ENCODE measurements at places on chromosomes 7 and 10.

DNA sequence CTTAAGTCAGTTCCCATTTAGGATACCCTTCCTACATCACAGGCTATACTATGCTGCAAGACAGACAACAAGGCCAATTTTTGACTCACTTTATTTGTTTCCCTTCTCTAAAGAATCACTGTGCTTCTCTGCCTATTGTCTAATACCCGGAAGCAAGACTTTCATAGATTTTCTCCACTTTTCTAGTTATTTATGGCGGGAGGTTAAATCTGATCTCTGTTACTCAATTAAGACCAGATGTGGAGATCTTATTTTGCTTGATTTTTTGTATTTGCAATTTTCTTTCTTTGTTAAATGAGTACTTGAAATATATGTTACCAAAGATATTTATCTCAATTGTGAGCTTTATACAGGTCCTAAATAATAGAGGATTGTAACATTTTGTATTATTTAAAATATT is 511.5 kb downstream of the ATRNL1 start:
- no peak for DNase-seq

DNA sequence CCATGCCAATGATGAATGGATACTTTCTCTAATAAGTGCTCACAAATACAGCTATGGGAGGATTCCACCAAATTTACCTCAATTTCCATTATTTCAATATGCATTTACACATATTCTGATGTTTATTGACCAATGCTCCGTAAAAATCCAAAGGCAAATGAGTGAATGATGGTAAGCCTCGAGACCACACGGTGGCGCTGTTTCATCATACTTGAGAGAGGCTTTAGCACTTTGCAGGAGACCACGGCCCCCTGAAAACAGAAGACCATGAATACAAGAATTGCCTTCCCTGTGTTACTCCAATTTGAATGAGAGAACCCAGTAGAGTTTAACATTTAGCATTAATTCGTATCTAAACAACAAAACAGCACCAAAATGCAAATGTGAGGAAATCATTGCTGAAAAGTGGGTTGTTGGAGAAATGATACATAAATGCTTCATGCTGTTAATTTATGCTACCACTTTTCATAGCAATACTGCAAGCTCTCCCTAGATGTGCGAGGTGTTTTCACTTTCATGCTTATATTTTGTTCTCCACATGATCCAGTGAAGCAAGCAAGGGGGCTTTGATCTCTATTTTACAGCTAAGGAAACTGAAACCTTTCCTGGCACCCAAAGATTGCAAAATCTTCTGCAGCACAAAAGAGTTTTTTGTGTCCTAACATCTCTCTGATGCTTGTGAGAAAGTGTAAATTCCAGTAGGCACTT is 35.4 kb downstream of the TRIL start:
- DNase-seq: peak; percentile 43

GRCh38 chr7:44103923-44104859 is at the start of gene AEBP1:
AEBP1 (plus strand) TSS chr7:44104345; CDS start chr7:44104666, 321 bp downstream.
- DNase-seq: no peak

DNA sequence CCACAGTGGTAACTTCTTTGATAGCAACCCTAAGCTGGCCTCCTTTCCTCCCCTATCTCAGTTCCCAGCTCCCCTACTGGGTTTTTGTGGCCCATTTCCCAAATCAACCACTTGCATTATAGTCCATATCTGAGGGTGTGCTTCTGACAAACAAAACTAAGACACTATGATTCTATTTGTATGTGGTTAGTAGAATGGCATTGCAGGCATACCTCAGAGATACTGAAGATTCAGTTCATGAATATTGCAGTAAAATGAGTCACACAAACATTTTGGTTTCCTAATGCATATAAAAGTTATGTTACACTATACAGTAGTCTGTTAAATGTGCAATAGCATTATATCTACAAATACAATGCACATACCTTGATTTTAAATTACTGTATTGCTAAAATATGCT is 15.4 kb upstream of the TMEM243 start:
- no peak for DNase-seq

DNA sequence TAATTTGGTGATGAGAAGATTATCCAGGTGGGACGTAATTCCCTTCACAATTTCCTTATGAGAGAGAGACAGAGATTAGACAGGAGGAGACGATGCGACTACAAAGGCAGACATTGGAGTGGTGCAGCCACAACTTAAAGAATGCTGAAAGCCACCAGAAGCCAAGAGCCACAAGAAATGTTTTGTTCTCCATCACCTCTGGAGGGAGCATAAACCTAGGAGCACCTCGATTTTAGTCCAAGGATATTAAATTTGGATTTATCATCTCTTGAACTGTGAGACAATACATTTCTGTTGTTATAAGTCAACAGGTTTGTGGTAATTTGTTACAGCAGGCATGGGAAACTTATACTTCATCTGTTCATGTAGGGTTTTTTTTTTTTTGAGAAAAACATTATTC is 418.9 kb downstream of the DGKB start:
- DNase-seq: no peak

DNA sequence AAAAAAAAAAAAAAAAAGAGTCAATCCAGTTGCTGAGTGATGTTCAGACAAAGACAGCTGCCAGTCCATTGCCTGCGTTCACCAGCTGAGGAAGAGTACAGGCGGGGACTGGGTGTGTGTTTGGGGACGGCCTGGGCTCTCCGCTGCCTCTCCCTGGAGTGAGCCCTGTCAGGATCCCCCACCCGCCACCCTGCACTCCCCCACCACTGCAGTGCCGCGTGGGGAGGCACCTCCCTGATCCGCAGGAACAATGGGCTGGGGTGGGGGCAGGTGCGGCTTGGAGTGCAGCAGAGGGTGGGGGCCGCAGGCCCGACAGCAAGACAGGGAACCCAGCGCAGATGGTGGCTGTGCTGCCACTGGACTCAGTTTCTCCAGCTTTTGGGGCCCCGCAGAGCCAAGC is 1.4 kb downstream of the HSPA12A start:
- DNase-seq: no peak
